ENCODE measurements at places on chromosomes 2 and 18.

GRCh38 chr2:64730551-64731262 lies 77.0 kb upstream of the SERTAD2 start:
- DNase-seq = no peak

- no peak for DNase-seq
Observed at GRCh38 chr2:48449073-48449840, 80.7 kb upstream of the STON1 start.

- DNase-seq = no peak
Observed at GRCh38 chr2:58545300-58546280, 304.5 kb upstream of the FANCL start.

GRCh38 chr2:215609089-215610032 lies 173.5 kb upstream of the FN1 start:
- DNase-seq = no peak

GRCh38 chr2:36423172-36423571 lies 67.6 kb downstream of the CRIM1 start:
- no peak for DNase-seq

DNA sequence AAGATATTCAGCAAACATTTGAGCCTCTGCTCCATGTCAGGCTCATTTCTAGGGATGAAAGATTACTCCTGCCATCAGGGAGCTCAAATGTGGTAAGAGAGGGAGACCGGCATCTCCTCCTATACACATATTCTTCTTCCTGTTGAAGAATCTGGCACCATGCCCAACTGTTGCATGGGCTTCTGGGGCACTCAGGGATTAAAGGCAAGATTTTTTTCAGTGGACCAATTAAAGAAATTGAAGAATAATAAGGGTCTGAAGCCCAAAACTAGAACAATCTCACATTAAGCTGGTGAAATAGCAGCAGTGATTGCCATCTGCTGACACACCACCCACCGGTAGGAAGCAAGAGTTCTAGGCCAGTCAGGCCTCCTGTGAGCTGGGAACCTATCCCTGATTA lies 145.4 kb upstream of the LYPD6 start:
- DNase-seq = no peak

DNA sequence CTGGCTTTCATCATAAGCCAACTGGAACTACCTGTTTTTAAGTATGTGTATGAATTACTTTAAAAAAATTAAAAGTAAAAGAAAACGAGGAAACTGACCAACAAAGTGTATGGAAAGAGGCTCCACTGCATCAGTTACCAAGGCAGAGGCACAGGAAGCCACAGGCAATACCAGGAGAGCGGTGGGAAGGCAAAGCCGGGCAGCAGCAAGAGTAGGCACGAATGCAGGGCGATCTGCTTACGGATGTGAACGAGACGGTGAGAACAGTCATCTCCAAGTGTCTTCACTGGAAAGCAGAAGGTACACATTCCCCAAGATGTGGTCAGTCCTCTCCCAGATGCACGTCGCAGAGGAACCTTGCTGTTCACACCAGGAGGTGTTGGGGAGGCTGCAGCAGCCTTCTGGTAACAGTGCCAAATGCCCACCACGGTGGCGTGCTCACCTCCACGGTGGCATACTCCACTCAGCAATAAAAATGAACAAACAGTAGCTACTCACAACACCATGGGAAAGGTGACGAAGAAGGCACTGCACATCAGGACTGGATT lies 43.1 kb downstream of the HS6ST1 start:
- no peak for DNase-seq

DNA sequence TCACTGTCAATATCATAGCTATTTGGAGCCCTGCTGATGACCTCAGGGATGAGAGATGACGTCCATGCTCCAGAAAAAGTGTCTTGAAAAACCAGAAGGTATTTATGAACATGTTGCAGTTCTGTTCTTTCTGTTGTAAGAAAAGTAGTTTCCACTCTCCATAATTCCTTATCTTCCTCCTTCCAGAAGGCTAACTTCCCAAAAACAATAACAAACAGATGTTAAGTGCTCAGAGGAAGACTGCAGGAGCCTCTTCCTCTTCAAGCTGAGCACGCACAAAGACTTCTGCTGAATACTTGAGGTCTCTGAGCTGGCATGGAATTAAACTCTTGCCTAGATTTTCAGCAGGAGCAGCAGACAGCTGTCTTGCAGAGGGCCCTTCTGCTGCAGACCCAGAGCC lies 434.5 kb upstream of the KLHL29 start:
- no peak for DNase-seq

DNA sequence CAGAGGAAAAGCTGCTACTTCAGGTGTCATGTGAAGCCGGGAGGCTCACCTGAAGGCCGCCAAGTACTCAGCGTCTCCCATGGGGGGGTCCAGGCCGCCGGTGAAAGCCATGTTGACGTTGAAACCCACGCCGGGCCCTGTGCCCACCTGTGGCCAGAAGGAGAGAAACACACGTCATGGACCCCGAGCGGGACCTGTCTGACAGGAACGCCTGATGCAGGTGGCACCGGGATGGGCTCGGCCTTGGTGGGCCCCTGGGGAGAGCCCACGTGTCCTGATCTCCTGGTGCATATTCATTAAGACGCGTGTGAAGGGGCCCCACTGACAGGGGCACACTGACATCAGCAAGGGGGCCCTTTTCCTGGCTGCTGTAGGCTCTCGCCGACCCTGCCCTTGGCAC lies 233.2 kb downstream of the TWIST2 start:
- no peak for DNase-seq

- no peak for DNase-seq
Observed at GRCh38 chr2:134433979-134434378, 180.1 kb downstream of the MGAT5 start.

DNA sequence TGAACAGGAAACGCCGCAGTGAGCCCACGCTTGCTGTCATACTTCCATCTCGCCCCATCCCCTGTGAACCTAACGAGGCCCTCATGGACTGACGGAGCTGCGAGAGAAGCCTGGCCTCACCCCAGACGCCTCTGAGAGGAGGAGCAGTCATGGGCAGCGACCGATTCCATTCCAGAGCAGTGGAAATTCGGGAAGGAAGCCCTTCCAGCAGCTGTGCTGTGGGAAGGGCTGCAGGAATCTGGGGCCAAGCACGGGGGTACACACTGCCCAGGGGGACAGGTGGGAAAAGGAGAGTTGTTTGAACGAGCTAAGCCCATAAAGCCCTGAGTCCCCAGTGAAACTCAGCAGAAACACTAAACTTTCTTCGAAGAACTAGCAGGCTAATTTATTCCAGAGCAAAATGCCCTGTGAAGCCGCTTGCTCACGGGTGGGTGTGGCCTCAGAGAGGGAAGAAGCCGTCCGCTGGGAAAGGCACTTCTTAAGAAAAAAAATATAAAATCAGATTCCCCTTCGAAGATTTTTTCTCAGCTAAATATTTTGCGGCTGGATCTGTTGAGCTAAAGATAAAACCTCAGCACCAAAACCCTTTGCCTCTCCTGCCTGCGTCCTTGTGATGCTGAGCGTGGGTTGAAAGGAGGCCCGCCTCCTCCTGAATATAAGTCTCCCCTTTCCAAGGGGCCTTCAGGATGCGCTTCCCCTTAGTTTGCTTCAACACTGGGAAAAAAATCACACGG lies 38.2 kb downstream of the ANKMY1 start:
- no peak for DNase-seq

DNA sequence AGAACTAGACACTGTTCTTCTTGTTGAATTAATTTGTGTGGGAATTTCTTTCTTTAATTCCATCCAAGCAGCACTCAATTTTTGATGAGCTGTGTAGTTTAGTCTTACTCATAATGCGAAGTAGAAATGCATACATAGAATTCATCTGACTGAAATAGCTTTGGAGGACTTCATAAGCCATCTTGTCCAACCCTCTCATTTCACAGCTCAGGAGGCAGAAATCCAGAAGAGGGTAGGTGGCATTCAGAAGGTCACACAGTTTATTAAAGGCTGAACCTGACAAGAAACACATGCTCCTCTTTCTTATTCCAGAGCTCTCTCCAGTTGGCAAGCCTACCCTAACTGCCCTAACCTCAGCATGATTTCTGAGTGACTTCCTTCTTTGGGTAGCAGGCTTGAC lies 169.2 kb upstream of the NOSTRIN start:
- no peak for DNase-seq

GRCh38 chr2:115386465-115386864 lies 944.0 kb downstream of the DPP10 start:
- no peak for DNase-seq

DNA sequence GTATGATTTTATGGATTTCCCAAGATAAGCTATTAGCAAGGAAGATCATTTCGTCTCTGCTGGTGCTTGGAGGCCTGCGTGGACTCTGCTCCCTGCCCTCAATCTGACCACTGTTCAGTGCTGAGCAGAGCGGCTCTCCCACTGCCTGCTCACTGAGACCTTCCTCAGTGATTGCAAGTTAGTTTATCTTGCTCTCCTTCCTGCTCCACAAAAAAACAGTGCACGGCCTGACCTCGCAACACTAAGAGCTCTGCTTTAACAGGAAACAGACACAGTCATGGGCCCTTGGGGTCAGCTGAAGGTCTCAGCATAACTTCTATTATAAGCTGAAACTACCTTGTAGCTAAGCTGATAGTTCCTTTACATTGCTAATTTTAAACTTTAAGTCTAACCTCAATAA lies 53.1 kb downstream of the PRELID3A start:
- no peak for DNase-seq

DNA sequence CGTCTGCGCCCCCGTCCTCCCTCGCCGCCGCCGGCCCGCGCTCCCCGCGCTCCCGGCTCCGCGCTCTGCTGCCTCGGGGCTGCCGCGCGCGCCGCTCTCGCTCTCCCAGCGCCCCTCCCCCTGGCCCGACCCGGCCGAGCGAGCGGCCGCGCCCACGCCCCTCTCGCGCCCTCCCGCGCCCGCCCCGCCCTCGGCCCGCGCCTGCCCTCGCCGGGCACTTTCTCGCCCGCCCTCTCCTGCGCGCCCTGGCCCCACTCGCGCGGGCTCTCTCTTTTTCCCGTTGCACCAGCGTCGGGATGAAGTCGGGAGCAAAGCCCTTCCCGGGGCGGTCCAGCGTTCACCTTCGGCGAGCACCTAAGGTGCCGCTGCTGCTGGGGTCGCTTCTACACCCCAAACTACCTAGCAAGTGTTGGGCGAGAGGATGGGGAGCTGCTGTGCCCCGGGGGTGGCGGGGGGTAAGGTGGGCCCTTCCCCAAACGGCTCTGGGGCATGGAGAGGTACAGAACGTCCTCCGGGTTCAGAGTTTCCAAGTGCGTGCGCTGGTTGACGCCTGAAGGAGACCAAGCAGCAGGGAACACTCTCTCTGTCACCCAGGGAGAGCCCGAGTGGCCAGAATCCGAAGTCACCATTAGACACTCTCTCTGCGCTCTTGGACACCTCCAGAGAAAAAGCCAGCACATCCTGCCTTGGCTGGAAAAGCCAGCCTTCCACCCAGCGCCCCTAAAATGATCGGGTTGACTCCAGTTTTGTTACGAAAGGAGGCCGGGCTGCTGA lies at the start of gene COLEC12:
Gene COLEC12 (minus strand): TSS at position 70 of the 774 bp plus-strand sequence. CDS start 187 bp downstream, outside the sequence.
- DNase-seq = no peak

GRCh38 chr18:76374330-76375281 lies 120.4 kb downstream of the ZNF516 start:
- DNase-seq = no peak

Measured in activated CD4-positive, CD25-positive, alpha-beta regulatory T cell (primary cell).